ENCODE measurements at places on chromosomes 11 and 22.

GRCh38 chr11:13434247-13435205 lies 28.5 kb downstream of the BTBD10 start:
- DNase-seq, result no peak

DNA sequence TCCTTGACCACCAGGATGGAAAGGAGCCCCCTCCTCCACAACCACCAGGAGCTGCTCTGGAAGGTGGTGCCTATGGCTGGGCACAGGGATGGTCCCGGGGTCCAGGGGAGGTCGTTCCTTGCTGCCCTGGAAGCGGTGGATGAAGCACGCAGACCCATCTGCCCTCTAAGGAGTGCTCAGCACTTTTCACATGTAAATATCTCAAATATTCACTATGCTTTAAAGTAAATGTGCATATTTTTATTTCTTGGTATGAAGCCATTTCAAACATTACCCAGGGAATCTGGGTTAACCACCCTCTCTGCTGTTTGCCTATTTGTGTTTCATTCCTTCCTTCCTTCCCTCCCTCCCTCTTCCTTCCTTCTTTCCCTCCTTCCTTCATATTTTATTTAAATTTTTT lies 21.7 kb downstream of the SPATA19 start:
- no peak for DNase-seq

GRCh38 chr11:13276454-13276831 lies 1.1 kb upstream of the BMAL1 start:
- DNase-seq, result no peak

GRCh38 chr11:1845561-1846452 lies 7.0 kb downstream of the TNNI2 start:
- no peak for DNase-seq

GRCh38 chr11:12757416-12757815 lies 83.2 kb downstream of the TEAD1 start:
- DNase-seq, result no peak

DNA sequence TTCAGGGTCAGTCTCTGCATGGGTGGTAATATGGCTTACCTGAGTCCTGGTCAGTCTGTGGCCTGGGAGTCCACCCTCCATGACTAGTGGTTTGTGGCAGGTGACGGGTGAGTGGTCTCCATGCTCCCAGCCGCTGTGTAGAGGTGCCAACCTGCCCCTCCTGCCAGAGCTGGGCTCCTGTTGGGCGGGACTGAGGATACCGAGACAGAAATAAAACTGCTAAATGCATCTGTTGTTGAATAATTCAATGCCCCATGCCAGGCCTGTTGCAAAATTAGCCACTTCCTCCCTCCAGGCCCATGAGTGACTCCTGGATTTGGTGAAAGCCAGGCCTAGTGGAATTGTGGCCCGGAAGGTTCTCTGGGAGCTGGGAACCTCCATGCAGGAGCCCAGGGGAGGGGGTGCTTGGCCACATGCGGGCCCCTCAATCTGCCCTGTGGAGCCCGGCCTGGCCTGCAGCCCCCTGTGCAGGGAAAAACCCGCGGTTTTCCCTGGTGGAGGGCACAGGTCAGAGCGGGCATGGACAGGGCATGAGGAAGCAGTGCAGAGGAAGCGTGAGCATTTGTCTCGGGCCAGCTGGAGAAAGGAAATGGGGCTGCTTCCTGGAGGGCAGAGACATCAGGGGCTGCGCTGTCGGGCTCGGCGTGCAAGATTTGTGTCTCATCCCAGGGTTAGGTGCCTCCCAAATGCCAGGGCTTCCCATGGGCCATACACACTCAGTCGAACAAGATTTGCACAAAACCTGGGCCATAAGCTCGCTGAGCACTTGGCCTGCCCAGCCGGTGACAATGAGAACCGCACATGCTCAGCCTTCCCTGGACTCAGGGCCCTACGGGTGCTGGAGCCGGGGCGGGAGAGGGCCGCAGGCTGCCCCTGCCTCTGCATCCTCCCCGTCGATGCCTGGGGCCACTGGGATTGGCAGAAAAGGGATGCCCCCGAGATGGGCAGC lies 66.9 kb downstream of the KCNQ1 start:
- no peak for DNase-seq

GRCh38 chr11:834371-835316 lies 1.9 kb downstream of the CD151 start:
- DNase-seq, result peak; percentile 81

- DNase-seq, result no peak
Observed at GRCh38 chr11:1640076-1640946, 10.7 kb downstream of the KRTAP5-5 start.

- no peak for DNase-seq
Observed at GRCh38 chr22:40726514-40726913, 47.2 kb downstream of the MCHR1 start.

- no peak for DNase-seq
Observed at GRCh38 chr11:83511646-83512045, 225.5 kb upstream of the CCDC90B start.

- no peak for DNase-seq
Observed at GRCh38 chr11:44608651-44608990, 43.2 kb downstream of the CD82 start.

- DNase-seq, result no peak
Observed at GRCh38 chr11:58742981-58743880, 11.5 kb upstream of the GLYAT start.

DNA sequence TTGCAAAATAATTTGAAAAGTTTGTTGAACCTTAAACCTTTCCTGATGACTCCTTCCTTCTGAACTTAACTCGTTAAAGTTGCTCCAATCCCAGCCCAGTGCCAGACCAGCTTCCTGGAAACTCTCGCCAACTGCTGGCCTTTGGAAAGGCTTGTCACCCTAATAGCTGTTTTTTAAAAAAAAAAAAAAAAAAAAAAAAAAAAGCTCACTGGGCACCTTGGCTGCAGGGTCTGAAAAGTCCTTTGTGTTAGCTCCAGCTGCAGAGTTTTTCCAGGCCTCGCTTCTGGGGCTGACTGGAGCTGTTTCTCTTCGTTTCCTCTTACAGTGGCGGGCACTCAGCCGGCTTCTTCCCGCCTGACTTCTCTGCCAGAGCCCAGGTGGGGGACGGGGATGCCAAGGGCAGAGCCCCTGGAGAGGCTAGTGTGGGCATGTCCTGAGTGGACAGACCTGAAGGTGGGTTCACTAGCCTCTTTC lies 25.1 kb downstream of the KCNQ1OT1 start:
- DNase-seq, result no peak

- DNase-seq, result no peak
Observed at GRCh38 chr11:82321206-82321605, 412.5 kb downstream of the FAM181B start.

DNA sequence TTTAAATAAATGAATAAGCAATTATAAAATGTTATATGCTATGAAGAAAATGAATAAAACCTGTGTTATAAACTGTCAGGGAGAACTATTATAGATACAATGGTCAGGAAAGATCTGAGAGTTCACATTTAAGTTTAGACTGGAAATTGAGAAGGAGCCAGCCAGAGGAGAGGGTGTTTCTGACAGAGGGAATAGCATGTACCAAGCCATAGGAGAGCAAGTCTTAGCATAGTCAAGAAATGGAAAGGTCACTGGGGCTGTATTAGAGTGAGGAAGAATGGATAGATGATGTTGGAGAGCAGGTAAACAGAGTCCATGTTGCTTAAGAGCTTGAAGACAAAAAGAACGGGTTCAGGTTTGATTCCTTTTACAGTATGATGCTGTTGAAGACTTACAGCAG lies 87.4 kb downstream of the FAM83F start:
- no peak for DNase-seq

DNA sequence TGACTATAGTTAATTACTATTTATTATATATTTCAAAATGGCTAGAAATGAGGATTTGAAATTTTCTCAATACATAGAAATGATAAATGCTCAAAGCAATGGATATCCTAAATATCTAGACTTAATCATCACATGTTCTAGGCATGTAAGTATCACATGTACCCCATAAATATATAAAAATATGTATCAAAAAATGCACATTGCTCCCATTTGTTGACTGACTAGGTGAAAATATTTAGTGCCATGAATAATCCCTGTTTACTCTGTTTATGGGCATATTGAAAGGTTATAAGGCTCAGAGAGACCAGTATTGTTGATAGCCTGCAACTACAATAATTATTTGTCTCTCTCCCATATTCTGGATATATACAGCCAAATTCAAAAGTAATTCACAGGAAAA lies 3.1 kb downstream of the HBE1 start:
- no peak for DNase-seq

GRCh38 chr11:7570938-7571521 lies 57.2 kb downstream of the PPFIBP2 start:
- DNase-seq, result no peak

GRCh38 chr11:120663142-120663541 lies 151.6 kb downstream of the GRIK4 start:
- no peak for DNase-seq

GRCh38 chr22:45787759-45788158 lies 116.1 kb downstream of the ATXN10 start:
- DNase-seq, result no peak

DNA sequence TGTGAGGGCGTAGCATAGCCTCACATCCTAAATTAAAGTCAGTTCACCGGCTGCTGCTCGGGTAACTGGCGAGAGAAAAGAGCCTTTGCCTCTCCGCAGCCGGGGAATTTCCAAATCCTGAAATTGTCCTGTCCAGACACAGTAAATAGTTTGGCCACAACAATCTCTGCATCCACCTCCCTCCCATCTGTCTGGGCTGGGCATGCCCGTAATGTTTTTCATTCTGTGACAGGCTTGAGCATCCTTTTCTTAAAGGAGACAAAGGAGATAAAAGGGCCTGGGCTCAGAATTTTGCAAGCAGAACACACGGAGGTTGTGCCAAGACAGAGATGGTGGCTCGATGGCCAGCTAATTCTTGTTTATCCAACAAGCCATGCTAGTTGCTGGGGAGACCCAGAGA lies 19.2 kb upstream of the CBX6 start:
- DNase-seq, result no peak

GRCh38 chr11:68036717-68037239 lies 2.0 kb upstream of the TCIRG1 start:
- DNase-seq, result no peak

GRCh38 chr22:47114813-47115517 lies 352.5 kb downstream of the TBC1D22A start:
- no peak for DNase-seq

DNA sequence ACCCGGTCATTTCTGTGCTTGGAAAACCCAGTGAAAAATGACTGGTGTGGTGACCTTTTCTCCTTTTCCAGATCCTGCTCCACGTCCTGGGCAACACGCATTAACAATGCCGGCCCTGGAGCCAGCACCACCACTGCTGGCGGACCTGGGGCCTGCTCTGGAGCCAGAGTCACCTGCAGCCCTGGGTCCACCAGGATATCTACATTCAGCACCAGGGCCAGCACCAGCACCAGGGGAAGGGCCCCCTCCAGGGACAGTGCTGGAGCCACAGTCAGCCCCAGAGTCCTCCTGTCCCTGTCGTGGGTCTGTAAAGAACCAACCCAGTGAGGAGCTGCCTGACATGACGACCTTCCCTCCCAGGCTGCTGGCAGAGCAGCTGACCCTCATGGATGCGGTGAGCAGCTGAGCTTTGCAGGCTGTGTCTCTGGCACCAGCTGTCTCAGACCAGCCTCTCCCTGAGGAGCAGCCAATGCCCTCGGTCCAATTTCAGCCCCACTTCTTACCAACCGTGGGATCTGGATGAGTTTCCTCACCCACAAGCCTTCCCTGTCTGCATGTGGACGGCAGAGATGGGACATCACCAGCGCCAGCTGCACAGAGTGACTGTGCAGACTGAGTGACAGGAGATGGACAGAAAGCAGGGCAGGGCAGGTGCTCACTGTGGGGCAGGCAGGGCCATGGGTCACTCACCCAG lies 1.9 kb downstream of the RGL4 start:
- no peak for DNase-seq

GRCh38 chr22:41169157-41169556 lies 36.0 kb upstream of the L3MBTL2 start:
- no peak for DNase-seq

- no peak for DNase-seq
Observed at GRCh38 chr11:36498721-36499120, 11.4 kb downstream of the TRAF6 start.

GRCh38 chr22:38540701-38541100 lies 29.3 kb downstream of the DMC1 start:
- no peak for DNase-seq

DNA sequence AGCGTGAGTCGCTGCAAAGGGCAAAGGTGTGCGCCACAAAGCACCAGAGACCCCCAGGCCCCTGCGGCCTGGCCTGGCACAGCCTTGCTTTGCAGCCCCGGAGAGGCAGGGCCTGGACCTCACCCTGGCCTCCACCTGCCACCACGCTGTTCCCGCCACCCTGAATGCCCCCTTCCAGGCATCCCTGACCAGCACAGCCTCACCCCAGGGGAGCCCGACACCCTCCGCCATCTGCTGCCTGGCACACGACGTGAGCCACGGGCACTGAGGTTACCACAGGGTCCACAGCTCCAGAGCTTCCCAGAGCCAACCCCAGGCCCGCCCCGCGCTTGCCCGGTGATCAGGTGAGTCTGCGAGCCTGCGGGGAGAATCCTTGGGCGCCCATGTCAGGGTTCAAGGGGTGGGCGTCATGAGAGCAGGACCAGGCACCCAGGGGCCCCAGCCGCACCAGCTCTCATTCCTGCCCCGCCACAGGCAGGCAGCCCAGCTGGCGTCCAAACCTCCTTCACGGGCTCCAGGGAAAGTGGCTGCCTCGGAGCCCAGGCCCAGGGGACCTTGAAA lies 171.3 kb downstream of the BRD1 start:
- DNase-seq, result no peak

- no peak for DNase-seq
Observed at GRCh38 chr11:39341461-39341860, 2118.0 kb downstream of the LRRC4C start.

DNA sequence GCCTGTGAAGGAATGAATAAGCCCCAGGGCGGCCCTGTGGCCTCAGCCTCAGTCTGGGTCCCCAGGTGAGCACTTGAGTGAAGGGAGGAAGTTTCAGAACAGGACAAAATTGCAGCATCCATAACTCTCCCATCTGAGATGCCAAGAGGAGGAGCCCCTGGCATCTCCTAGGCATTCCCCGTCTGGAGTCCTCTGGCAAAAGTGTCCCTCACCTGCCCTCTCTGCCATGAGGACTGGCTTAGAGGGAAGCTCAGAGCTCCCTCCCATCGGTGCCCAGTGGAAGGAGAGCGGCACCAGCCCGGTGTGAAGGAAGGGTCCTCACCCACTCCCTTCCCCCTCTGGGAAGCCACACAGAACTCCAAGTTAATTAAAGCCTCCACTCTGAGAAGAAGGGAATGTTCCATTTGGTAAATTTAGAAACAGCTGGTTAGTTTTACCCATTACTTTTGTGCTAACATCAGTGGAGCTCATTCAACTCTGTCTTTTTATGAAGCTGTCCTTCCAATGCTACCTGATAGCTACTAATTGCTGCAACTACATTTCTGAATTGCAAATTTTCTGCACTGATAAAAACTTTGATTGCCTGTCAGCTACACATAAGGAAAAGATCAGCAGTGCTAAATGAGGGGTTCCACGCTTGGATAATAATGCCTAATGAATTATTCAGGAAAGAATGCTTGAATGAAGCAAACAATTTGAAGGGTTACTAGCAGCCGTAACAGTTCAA lies 123.3 kb upstream of the RCN1 start:
- no peak for DNase-seq

GRCh38 chr11:46072172-46072964 lies 48.9 kb downstream of the PHF21A start:
- no peak for DNase-seq
